ENCODE measurements at places on chromosomes 12 and 14.

GRCh38 chr12:66048218-66048834 is 82.2 kb downstream of the LLPH start:
- DNase-seq, result no peak

DNA sequence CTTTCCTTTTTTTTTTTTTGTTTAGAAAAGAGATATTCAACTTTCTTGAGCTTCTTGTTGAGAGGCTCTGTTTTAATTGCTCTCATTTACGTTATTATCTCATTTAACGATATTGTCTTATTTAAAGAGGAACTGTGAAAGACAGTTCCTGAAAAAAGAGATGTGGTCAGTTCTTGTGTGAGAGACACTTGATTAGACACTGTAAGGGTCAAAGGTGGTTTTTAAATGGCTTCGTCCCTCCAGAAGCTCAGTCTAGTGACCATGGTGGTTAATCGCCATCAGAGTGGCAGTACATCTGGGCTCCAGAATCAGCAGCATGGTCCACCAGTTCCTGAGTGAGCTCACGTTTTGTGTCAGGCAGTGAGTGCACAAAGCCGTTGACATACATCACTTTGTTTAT is 57.9 kb upstream of the KCNA5 start:
- DNase-seq, result no peak

DNA sequence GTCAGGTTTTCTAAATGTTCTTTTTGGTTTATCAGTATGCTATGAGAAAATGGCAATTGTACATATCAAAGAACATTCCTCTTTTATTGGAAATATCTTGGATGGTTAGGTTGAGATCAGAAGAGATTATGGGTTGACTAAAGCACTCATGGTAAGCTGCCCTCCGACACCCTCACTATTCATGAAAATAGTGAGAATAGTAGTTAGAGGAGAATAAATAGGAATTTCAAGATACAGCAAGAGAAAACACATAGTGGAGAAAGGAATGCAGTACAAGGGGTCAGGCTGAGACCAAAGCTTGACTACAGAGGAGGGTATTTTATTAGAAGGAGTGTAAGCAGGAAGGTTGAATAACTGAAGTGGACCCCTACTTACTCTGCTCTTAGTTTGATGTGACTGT is 112.5 kb downstream of the PTPRQ start:
- DNase-seq, result no peak

GRCh38 chr12:66273147-66273546 is 29.1 kb upstream of the HELB start:
- no peak for DNase-seq

DNA sequence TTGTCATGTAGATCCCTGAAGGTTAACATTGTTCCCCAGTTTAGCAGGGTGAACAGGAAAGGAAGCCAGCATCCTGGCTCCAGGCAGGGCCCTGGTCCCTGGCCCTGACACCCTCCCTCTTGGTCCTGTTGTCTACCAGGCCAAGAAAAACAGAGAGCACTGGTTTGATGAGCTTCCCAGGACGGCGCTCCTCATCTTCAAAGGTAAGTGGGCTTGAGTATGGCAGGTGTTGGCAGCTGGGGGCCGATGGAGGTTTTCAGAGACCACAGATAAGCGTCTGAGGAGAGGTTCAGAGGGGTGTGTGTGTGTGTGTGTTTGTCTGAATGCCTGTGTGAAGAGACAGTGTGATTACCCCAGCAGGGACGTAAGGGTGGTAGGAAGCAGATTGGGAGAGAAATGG is 56.3 kb downstream of the SLC8B1 start:
- no peak for DNase-seq

GRCh38 chr12:74129702-74130101 is 407.9 kb upstream of the ATXN7L3B start:
- DNase-seq, result no peak

DNA sequence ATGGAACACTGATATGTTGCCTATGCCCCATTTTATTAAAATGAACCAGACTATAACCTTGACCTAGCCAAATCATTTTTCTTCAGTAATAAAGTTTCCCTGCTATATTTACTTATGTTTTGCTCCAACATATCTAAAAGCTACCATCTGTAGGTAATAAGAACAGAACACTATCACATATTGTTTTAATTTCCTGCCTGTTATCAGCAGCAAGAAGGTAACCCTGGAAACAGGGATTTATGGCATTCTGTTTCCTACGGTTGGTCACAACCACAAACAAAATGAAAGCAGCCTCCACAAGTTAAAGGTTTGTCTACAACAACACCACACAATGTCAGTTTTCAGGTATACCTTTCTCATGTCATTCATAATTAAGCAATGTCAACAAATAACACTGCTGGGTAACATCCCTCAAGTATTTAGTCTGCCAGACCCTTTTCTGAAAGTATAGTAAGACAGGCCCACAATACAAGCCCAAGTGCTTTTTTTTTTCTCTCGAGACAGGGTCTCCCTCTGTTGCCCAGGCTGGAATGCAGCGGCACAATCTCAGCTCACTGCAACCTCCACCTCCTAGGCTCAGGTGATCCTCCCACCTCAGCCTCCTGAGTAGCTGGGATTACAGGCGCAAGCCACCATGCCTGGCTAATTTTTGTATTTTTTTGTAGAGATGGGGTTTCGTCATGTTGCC is 25.5 kb downstream of the GCH1 start:
- no peak for DNase-seq

DNA sequence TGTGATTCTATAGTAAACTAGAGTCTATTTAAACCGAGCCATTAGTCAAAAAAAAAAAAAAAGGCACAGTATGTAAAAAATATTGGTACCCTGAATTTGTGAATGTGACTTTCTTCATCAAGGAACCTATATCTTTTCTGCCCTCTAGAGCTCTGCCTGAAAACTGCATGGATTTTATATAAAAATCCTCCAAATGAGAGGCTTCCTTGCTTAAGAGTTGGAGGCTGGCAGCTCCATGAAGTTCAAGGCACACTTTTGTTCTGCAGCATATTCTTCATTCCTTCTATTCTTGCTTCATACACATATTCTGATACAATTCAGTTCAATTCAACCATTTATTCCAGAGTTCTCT is 23.1 kb upstream of the NKX2-8 start:
- DNase-seq, result no peak

Data from KG1 (cell line).